ENCODE measurements at places on chromosomes 1 and 21.

- no peak for DNase-seq
These were observed 46.4 kb downstream of the ELF3 start for GRCh38 chr1:202056644-202057334.

DNA sequence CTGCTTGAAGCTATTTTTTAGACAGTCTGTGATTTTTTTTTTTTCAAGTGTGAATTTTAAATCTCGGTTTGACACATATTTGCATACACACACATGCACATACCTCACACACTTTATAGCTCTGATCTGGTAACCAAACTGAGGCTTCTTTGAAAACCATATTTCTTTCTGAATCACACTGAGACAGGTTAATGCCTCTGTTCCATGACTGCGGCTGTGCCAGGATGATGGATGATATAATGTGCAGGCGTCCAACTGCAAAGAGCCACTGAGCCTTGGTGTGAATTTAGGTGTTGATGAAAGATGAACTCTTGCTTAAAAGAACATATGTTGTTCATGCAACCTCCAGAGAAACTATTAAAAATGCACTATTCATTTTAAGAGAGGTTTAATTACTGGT is 504.0 kb upstream of the OLFM3 start:
- DNase-seq: no peak

DNA sequence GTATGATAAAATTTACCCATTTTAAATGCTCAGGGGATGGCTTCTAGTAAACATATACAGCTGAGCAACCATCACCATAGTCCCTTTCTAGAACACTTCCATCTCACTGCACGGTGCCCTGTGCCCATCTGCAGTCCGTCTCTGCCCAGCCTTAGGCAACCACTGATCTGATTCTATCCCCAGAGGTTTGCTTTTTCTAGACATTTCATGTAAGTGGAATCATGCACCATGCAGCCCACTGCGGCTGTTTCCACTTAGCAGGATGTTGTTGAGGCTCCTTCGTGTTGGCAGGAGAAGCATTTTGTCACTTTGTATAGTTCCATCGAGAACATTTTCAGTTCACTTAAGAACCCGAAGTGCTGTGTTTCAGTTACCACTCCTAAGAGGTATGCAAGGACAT is 27.8 kb upstream of the VAMP3 start:
- DNase-seq: no peak

- DNase-seq: no peak
These were observed 288.5 kb upstream of the SNX7 start for GRCh38 chr1:98373056-98373455.

DNA sequence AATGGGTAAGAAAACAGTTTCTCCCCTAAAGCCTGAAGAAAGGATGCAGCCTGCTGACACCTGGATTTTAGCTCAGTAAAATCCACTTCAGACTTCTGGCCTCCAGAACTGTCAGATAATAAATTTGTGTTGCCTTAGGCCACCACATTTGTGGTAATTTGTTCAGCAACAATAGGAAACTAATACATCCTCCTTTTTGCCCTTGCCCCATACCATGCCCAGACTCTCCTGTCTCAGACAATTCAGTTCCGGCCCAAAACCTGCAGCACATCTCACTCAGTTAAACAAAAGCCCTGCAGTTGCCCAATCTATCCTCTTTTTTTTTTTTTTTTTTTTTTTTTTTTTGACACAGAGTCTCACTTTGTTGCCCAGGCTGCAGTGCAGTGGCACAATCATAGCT is 25.8 kb downstream of the SMIM12 start:
- no peak for DNase-seq

GRCh38 chr1:202593845-202594244 is 116.4 kb downstream of the SYT2 start:
- no peak for DNase-seq
